Effector memory CD4-positive, alpha-beta T cell (primary cell): ENCODE measurements at places on chromosomes 5 and 9.

DNA sequence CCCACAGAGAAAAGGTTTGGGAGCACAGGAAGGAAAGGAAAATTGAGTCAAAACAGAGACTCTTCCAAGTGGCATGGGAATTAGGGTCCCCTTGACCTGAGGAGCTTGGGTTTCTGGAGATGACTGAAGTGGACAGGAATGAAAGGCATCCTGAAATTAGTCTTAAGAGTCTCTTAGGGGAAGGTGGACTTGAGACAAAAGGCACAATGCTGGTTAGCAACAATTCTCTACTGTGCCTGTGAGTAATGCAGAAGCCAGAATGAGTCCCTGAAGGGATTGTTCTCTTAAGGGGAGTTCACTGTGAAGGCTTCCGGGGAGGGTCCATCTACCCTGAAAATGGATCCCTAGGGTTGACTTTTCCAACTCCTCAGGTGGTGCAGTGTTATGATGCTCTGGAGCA lies 58.4 kb upstream of the FOXE1 start:
- H3K27me3 ChIP-seq: no peaks in the 10 kb centered on the region
- H3K4me1 ChIP-seq: no peaks in the 10 kb centered on the region
- DNase-seq: no peak
- H3K36me3 ChIP-seq: no peaks in the 10 kb centered on the region
- H3K4me3 ChIP-seq: no peak overlapping the region

DNA sequence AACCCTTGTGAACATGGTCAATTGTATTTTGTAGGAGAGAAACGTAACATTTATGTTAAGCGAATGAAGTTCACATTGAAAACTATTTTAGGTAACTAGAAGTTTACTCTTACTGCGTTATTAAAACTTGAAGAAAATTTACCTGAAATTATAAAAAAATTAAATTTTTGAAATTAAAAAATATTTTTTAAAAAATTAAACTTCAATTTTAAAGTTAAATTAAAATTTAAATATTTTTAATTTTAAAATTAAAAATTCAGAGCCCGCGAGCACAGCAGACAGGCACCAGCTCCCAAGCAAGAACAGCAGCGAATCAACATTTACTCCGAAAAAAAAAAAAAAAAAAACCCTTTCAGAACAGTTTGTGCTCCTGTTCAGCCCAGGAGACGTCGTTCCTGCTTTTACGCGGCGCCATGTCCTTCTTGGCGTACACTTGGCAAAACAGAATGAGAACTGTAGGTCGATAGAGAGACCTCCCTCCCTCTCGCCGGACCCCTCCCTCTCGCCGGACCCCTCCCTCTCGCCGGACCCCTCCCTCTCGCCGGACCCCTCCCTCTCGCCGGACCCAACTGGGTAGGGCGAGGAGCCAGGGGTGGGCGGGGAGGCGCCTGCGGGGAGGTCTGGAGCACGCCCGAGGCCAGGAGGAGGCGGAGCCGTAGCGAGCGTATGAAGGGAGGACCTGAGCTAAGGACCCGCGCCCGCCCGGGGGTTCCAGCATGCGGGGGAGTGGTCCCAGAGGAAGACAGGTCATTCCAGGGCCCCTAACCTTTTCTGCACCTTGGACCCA lies 235.8 kb downstream of the ROR2 start:
- H3K4me1 ChIP-seq: no peaks in the 10 kb centered on the region
- peak overlapping the region; percentile 9 for H3K4me3 ChIP-seq
- H3K36me3 ChIP-seq: no peaks in the 10 kb centered on the region
- peaks cover 4% of the 10 kb centered on the region for H3K27me3 ChIP-seq

DNA sequence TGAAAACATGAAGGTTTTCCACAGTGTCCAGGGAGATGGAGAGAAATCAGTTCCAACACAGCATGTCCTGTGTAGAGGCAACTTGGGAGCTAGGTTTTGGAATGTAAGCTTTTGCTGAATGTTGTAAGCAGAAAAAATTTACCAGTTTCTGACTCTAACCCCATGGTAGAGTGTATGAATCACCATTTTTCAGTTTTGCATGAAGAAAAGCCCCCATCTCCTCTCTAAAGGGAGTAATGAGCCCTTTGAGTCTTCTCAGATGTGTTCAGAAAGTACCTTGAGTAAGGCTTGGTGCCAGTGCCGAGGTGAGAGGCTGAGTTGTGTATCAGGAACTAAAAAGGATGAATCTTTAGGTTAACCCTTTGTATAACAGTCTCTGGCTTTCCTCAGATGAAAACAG lies 96.2 kb downstream of the ADRB2 start:
- no peak overlapping the region for H3K27ac ChIP-seq
- no peaks in the 10 kb centered on the region for H3K27me3 ChIP-seq
- H3K4me3 ChIP-seq: no peak overlapping the region
- no peak for DNase-seq
- no peaks in the 10 kb centered on the region for H3K36me3 ChIP-seq

GRCh38 chr5:123524146-123524545 lies 12.2 kb downstream of the CSNK1G3 start:
- no peaks in the 10 kb centered on the region for H3K27me3 ChIP-seq
- H3K27ac ChIP-seq: no peak overlapping the region
- no peaks in the 10 kb centered on the region for H3K36me3 ChIP-seq
- no peaks in the 10 kb centered on the region for H3K4me1 ChIP-seq
- DNase-seq: no peak

- H3K4me1 ChIP-seq: no peaks in the 10 kb centered on the region
- no peak overlapping the region for H3K27ac ChIP-seq
- H3K27me3 ChIP-seq: no peaks in the 10 kb centered on the region
- no peak for DNase-seq
- H3K36me3 ChIP-seq: no peaks in the 10 kb centered on the region
Measured at GRCh38 chr9:19875291-19875920, 86.6 kb upstream of the SLC24A2 start.

DNA sequence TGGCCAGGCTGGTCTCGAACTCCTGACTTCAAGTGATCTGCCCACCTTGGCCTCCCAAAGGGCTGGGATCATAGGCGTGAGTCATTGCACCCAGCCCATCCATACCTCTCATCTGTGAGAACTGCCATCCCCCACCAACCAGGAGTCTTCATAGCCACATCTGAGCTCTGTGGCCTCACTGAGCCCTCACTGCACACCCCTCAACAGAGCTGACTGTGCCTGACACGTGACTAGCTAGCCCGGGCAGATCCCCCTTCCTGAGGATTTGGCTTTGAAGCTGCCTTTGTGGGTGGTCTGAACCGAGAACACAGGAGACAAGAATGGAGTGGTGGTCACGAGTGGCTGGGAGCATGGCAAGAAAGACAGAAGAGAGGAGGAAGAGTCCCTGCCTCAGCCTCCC lies 15.6 kb downstream of the AK8 start:
- no peak for DNase-seq
- no peaks in the 10 kb centered on the region for H3K27me3 ChIP-seq
- no peaks in the 10 kb centered on the region for H3K36me3 ChIP-seq
- H3K4me1 ChIP-seq: no peaks in the 10 kb centered on the region

- no peaks in the 10 kb centered on the region for H3K36me3 ChIP-seq
- no peak overlapping the region for H3K27ac ChIP-seq
- H3K4me3 ChIP-seq: no peak overlapping the region
- DNase-seq: no peak
Measured at GRCh38 chr9:124562328-124562727, 55.1 kb upstream of the NR5A1 start.

DNA sequence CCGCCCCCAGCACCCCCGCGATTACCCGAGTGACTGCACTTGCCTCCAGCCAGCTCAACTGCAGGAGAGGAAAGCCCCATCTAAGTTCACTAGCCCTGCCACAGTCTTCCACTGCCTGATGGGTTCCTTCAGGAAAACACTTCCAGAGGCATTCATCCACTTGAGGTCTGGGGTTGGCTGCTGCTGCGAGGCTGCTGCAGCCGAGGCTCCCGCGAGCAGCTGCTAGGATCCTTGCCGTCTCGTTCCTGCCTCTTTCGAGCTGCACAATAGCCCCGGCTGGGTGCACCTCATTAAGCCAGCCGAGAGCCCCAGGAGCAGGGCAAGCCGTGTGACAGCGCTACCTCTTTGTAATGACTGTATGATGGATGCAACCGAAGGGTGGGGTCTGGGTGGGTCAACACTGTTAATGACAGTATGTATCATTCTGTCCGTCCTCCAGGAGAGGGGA lies 24.2 kb upstream of the ELAVL2 start:
- no peak overlapping the region for H3K4me3 ChIP-seq
- no peaks in the 10 kb centered on the region for H3K36me3 ChIP-seq
- H3K27ac ChIP-seq: no peak overlapping the region
- no peaks in the 10 kb centered on the region for H3K4me1 ChIP-seq
- no peaks in the 10 kb centered on the region for H3K27me3 ChIP-seq

GRCh38 chr9:20570087-20570486 lies 52.2 kb downstream of the MLLT3 start:
- no peak overlapping the region for H3K27ac ChIP-seq
- H3K27me3 ChIP-seq: no peaks in the 10 kb centered on the region
- H3K4me3 ChIP-seq: no peak overlapping the region
- no peak for DNase-seq
- H3K36me3 ChIP-seq: no peaks in the 10 kb centered on the region
- peaks cover 4% of the 10 kb centered on the region for H3K4me1 ChIP-seq

- H3K27ac ChIP-seq: no peak overlapping the region
- H3K36me3 ChIP-seq: no peaks in the 10 kb centered on the region
- H3K4me3 ChIP-seq: no peak overlapping the region
Measured at GRCh38 chr9:34992376-34992951, 2.9 kb downstream of the DNAJB5 start.

GRCh38 chr9:94860678-94861588 lies 134.4 kb downstream of the AOPEP start:
- DNase-seq: peak; percentile 56
- peaks cover 24% of the 10 kb centered on the region for H3K4me1 ChIP-seq
- no peak overlapping the region for H3K4me3 ChIP-seq
- no peak overlapping the region for H3K27ac ChIP-seq

DNA sequence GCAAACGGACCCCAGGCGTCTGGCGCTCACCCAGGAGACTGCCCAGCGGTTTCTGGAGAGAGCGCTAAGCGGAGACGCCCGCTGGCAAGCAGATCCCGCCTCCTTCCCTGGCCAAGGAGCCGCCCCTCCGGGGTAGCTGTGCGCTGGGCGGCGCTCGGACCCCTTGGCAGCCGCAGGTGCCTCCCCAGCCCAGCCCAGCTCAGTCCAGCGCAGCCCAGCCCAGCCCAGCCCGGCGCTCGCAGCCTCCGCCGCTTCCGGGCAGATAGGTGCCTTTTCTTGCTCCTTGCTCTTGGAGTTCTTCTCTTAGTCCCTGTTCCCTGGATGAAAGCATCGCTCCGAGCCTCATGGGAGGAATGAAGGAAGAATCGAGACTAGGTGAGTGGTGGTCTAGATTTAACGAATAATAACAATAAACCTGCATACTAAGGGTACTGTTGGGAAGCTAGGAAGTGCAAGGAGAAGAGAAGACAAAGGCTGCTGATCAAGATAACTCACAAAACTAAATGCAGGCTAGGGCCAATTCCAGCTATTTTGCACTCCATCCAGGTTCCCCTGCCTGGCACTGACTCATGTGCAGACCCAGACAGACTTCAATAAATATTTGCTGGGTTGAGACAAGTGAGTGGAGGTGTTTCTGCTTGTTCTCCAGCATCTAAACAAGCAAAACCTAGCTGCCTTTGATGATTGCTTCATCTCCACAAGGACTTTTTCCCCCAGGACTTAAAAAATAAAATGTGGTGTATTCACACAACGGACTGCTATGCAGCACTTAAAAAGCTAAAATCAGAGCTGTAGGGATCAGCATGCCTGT lies at the start of gene STK32A:
STK32A (plus strand) TSS at position 202 of the 811 bp plus-strand sequence. CDS start 4,609 bp downstream, outside the sequence.
- peaks cover 15% of the 10 kb centered on the region for H3K27me3 ChIP-seq
- DNase-seq: no peak
- H3K4me1 ChIP-seq: peaks cover 3% of the 10 kb centered on the region
- no peak within 1 kb of the TSS for H3K27ac ChIP-seq
- no peak within 1 kb of the TSS for H3K4me3 ChIP-seq

DNA sequence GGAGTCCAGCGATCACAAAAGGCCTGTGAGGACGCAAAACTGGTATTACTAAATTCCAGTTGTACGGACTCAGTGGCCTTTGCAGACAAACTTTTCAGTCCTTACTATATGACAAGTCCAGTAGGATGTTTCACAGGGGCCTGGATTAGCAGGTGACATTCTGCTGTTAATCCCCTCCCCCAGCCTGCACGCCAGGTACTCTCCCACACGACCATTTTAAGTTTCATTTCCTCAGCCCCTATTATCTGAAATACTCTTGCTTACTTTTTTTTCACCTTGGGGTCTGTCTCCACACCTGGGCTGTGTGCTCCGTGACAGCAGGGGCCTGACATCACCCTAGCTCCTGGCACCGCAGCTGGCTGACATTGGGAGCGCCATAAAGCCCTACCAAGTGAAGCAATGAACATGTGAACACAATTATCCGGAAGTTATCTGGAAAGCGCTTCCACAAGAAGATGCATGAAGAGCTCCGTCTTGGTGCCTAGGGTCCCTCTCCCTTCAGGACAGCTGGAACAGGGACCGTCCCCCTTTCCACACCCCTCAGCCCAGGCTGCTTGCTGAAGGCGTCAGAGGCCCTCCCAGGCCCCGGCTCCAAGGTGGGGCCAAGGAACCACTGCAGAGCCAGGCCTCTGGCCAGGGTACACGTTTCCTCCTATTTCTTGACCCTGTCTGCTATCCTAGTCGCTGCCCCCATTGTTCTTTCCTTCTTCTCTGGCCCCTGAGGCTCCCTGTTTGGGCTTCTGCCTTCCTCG lies 39.7 kb upstream of the ZNF622 start:
- no peaks in the 10 kb centered on the region for H3K4me1 ChIP-seq
- H3K27ac ChIP-seq: no peak overlapping the region
- no peaks in the 10 kb centered on the region for H3K36me3 ChIP-seq
- no peaks in the 10 kb centered on the region for H3K27me3 ChIP-seq
- no peak for DNase-seq

DNA sequence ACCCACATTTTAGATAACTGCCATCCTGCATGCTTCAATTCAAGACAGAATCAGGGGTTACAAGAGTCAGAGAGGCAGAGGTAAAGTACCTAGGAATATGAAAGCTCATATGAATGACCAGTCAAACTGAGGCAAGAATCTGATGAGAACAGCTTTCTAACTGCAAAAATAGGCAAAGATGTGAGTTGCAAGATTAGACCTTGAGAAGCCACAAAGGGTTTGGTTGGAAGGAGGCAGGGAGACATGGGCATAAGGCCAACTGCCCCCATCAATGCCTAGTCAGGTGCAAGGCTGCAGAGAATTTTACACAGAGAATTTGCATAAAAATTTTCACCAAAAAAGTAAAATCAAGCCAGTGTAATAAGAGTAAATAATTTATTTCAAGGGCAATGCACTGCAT lies 12.8 kb downstream of the FAM114A2 start:
- no peak overlapping the region for H3K4me3 ChIP-seq
- no peak overlapping the region for H3K27ac ChIP-seq
- H3K27me3 ChIP-seq: no peaks in the 10 kb centered on the region
- no peak for DNase-seq

- no peaks in the 10 kb centered on the region for H3K4me1 ChIP-seq
- no peaks in the 10 kb centered on the region for H3K36me3 ChIP-seq
- no peaks in the 10 kb centered on the region for H3K27me3 ChIP-seq
- no peak overlapping the region for H3K4me3 ChIP-seq
- no peak for DNase-seq
Measured at GRCh38 chr9:135053133-135053532, 34.3 kb upstream of the OLFM1 start.

- H3K27me3 ChIP-seq: no peaks in the 10 kb centered on the region
- H3K4me1 ChIP-seq: no peaks in the 10 kb centered on the region
- no peaks in the 10 kb centered on the region for H3K36me3 ChIP-seq
Measured at GRCh38 chr9:35962126-35962906, 4.4 kb upstream of the OR2S2 start.
